CD4-positive, alpha-beta T cell treated with Interleukin-6 at 100 ng/mL for 8 hours (primary cell): ENCODE measurements at places on chromosomes 5 and 9.

- no peak for DNase-seq
These were observed 142.2 kb upstream of the RANBP3L start for GRCh38 chr5:36443941-36444340.

DNA sequence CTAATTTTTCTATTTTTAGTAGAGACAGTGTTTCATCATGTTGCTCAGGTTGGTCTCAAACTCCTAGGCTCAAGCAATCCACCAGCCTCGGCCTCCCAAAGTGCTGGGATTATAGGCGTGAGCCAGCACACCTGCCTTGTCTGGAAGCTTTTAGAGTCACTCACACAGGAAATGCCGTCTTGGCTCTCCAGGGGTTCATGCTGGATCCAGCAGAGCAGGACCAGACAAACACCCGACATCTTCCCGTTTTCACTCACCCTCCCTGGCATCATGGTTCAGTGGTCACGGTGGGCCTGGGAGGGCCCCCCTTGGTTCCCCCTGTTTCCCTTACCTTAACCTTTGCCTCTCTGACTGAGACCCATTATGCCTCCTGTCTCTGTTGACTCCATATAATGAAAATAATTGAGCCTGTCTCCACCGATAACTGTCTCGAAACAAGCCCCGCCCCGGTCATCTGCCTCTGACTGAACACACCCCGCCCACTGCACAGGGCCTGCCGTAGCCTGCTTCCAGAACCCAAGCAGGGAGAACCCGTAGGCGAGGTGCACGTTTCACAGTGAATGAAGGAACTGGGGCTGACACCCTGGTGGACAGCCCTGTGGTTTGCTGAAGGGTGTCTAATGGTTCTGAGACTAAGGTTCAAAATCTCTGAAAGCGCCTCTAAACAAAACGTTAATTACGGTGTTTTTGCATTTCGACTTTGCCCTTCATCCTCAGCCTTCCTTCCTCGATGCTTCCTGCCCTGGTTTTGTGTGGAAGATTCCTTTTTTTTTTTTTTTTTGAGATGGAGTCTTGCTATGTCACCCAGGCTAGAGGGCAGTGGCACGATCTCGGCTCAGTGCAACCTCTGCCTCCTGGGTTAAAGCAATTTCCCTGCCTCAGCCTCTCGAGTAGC lies 39.7 kb upstream of the SPRY4 start:
- DNase-seq: no peak

GRCh38 chr5:136526021-136526420 lies 160.7 kb upstream of the TRPC7 start:
- no peak for DNase-seq

GRCh38 chr5:159727167-159727566 lies 189.1 kb upstream of the ADRA1B start:
- no peak for DNase-seq

DNA sequence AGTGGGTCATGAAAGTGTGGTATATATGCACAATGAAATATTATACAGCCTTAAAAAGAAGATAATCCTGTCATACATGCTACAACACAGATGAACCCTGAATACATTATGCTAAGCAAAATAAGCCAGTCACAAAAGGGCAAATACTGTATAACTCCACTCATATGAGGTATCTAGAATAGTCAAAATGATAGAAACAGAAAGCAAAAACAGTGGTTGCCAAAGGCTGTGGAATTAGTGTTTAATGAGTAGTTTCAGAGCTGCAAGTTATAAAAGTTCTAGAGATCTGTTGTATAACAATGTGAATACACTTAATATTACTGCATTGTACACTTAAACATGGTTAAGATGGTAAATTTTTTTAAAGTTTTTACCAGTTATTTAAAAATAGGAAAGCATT lies 135.0 kb downstream of the OXCT1 start:
- DNase-seq: no peak

- peak; percentile 80 for DNase-seq
These were observed 3.2 kb downstream of the PIP5KL1 start for GRCh38 chr9:127927201-127927987.

- no peak for DNase-seq
These were observed 2.8 kb upstream of the HEMGN start for GRCh38 chr9:97940741-97941140.
